Activated naive CD4-positive, alpha-beta T cell treated with anti-CD3 and anti-CD28 coated beads for 36 hours (primary cell): ENCODE measurements at places on chromosomes 3 and 15.

DNA sequence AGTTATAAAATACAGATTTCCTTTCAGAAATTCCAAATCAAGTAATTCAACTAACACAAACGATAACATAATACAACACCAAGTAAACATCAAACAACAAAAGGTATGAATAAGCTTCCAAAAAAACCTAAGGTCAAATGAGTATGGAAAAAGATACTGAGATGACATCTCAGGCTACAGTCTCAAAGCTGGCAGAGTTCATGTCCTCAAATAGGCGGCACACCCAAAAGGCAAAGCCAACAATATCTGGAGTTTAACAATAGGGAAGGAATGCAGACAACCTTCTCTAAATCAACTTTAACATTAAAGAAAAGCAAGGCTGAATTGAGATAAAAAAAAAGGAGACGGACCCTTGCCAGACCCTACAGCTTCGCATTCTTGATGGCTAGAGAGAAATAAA, 346.6 kb downstream of the RSL24D1 start:
- no peak for DNase-seq

- no peak for DNase-seq
Measured at GRCh38 chr3:186248850-186249249, 113.2 kb downstream of the DGKG start.

- no peak for DNase-seq
Measured at GRCh38 chr15:78361771-78362506, 21.8 kb downstream of the CRABP1 start.

DNA sequence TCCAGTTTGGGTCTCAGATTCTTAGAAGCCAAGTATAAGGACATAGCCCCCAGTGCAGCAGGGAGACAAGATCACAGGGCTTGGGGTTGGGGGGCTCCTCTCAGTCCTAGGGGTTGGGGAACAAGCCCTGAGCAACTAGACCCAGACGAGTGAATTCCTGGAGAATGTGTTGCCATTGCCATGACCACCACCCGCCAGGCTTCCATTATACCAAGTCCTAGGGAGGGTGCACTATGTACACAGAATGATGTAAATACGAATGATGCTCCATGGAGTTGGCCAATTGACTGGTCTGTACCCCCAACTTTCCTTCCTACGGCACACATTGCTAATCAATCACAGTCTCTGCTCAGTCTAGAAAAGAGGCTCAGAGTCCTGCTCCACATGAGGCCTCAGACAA, 8.8 kb downstream of the IQCF1 start:
- DNase-seq: no peak

- DNase-seq: no peak
Measured at GRCh38 chr3:172856795-172857742, 106.5 kb downstream of the ECT2 start.

DNA sequence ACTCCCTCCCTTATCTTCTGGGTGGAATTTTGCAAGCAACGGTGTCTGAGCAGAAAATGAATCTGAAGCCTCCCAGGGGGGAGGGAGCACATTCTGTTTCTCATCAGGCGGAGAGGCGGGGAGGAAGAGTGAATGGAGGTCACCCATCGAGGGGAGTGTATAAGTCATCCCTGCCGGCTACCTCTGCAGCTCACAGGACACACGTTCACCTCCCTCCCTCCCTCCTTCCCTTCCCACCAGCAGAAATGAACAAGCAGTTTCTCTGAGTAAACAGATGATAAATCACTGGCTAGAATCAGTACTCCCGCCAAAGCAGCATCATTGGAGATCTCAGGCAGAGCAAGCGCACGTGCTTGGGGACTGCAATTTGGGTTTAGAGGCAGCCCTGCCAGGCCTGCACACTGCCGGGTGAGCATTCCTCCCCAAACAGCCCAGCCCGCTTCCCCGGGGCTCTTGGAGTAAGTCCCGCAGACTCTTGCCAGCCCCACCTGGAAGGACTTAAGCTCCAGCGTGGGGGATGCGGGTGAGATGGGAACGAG, 38.3 kb downstream of the CPN2 start:
- DNase-seq: no peak

GRCh38 chr3:138332472-138333073, 2.9 kb upstream of the NME9 start:
- no peak for DNase-seq
